ENCODE measurements at places on chromosomes 2 and 18. TPM values are rescaled to one million over a fixed set of nuclear protein-coding genes. Genes with fewer than 3 reads are reported as not detected.

RND3 gene
- total RNA-seq, result 25.6 TPM

THSD7B gene
- total RNA-seq, result 2.2 TPM

RTP5 gene
- not detected for total RNA-seq

FKBP7 gene
- total RNA-seq, result 7.0 TPM

PDE1A gene
- total RNA-seq, result 0.15 TPM

RPRM gene
- 16.2 TPM for total RNA-seq

Data from H1 (cell line).